ENCODE measurements at places on chromosomes 2 and 18.

GRCh38 chr2:215571689-215572088 lies 135.8 kb upstream of the FN1 start:
- DNase-seq = no peak

DNA sequence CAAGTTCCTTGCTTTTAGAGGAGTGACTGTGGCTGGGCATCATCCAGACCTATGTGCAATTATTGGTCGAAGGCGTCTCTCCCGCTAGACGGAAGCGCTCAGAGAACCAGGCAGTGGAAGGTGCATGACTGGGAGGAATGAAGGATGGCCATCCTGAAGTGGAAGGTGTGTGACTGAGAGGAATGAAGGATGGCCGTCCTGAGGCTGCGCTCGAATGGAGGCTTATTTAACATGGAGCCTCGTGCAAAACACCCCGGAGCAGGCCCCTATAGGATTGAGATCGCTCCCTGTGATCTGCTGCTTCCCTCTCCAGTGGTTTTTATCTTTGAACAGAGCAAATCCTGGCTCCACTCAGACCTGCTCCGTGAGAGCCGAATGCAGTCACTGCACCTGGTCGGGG lies 140.2 kb upstream of the ID2 start:
- no peak for DNase-seq

- DNase-seq = no peak
Observed at GRCh38 chr2:50743471-50743870, 288.5 kb downstream of the NRXN1 start.

DNA sequence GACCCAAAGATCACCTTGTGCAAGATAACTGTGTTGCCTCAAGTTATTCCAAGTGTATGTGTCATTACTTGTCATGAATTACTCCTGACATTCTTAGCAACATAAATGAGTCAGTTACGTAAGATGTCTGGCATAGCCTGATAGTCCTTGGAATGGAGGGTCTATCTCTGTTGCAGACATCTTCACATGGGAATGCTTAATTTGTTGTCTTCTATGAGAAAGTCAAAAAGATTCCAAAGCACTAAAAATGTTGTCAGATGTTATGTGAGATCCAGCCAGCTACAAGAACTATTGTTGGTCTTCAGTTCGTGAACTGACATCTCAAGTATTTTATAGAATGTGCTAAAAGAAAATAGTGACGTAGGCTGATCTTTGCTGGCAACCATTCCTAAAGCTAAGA lies 178.2 kb upstream of the RASGRP3 start:
- no peak for DNase-seq

DNA sequence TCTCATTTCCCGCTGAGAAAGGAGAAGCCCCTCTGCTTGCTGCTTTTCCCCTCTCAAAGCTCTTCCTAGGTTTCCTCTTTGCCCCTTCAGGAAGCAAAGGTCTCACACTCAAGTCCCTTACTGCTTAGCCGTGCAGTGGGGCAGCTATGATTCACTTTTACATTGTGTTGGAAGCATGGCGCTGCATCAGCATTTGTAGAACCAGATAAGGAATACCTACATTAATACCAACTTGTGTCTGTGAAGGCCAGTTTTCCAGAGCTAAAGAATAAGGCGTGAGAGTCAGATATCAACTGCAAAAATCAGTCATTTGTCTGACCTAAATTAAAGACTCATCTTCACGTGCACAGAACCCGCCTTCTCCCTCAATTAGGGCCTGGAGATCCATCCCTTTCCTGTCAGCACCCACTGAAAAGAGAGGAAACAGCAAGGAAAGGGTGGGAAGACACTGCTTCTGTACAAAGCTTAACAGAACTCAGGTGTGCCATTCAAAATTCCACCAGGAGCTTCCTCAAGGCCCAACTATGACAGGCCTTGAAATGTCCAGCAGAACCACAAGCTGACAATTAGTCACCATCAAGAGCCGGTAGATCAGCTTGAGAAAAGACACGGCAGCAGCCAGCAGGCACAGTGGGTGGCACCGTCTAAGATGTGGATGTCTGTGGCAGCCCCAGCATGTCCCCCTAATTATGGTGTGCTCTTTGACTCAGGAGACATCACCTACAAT lies 16.1 kb upstream of the XDH start:
- DNase-seq = no peak

DNA sequence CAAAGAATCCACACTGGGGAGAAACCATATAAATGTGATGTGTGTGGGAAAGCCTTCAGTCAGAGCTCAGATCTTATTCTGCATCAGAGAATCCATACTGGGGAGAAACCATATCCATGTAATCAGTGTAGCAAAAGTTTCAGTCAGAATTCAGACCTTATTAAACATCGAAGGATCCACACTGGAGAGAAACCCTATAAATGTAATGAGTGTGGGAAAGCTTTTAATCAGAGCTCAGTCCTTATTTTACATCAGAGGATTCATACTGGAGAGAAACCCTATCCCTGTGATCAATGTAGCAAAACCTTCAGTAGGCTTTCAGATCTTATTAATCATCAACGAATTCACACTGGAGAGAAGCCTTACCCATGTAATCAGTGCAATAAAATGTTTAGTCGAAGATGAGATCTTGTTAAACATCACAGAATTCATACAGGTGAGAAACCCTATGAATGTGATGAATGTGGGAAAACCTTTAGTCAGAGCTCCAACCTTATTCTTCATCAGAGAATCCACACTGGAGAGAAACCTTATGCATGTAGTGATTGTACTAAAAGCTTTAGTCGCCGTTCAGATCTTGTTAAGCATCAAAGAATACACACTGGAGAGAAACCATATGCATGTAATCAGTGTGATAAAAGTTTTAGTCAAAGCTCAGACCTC lies 16.7 kb upstream of the ZSCAN30 start:
- DNase-seq = no peak
